ENCODE measurements at places on chromosomes 16 and 17.

- no peak for DNase-seq
These were observed 4.4 kb downstream of the KDM6B start for GRCh38 chr17:7838090-7839075.

DNA sequence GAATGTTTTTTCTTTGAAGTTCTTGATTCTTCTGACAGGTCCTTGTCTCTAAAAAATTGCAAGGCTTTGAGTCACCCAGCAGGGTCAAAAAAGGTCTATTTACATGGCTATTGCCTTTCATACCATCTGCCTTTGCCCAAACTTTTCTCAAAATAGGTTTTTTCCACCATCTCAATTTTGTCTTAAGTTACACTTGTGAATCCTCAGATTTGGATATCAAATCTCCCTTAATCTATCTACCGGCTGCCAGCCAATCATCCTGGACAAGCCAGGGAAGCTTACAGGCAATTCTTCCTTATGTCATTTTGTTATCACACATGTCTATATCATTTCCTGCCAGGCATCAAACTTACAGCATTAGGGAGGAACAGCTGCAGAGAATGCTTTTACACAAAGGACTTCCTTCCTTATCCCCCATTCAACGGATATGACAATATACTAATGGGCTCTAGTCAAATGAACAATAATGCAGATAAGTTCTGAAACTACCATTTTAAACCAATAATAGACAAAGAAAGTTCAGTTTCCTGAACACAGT, 104.1 kb upstream of the CORO6 start:
- DNase-seq, result no peak

DNA sequence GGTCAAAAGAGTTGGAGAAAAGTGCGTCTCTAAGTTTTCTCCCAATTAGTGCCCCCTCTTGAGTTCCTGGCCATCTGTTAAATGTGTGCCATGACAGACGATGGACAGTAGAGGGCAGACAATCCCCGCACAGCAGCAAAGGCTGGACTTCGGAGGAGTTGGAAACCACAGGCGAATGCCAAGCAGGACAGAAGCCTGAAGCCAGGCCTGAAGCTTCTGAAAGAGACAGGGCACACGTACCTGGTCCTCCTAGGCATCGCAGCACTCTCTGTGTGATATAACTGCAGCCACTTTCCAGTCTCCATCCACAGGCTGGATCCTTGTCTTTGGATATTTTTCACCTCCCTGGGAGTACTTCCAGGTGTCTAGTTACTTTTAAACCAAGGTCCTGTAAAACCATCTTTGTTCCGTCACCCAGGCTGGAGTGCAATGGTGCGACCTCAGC, 14.5 kb downstream of the C17orf100 start:
- DNase-seq, result no peak

DNA sequence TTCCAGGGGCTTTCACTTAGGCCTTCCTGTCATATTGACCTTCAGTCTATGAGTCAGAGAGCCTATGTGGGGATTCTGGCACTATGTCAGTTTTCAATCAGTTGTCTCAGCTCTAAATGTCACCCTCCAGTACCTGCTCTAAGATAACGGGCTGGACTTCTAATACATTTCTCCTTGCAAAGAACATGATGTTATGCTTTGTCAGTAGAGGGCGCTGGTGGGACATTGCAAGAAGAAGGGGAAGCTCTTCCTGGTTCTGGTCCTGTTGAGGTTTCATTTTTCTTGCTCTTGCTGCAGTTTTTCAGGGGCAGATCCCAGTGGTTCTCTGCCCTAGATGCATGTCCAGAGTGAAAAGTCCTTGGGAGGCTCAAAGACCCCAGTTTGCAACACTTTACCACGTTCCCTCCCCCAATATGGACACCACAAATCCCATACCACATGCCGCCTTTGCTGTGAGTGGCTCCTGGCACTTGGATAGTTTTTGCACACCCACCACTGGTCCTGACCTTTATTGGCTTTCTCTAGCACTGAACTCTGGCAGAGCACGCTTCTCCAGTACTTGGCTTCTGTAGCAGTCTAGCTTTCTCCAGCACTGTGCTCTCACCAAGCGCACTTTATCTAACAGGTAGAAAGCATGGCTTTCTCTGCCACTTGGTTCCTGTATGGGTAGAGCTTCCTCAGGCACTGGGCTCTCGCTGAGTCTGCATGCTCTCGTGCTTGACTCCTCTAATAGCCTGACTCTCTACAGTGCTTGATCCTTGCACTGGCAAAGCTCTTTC, 49.0 kb downstream of the BCL7C start:
- peak; percentile 83 for DNase-seq

GRCh38 chr17:55433629-55434422, 12.2 kb upstream of the MMD start:
- DNase-seq, result no peak

- DNase-seq, result no peak
These were observed 161.7 kb upstream of the FAM20A start for GRCh38 chr17:68762911-68763310.
